Stimulated activated CD4-positive, alpha-beta T cell treated with anti-CD3 and anti-CD28 coated beads, Interleukin-15, amount 100 ng/mL, for 48 hours (primary cell): ENCODE measurements at places on chromosomes 11 and 22.

- no peak for DNase-seq
Measured at GRCh38 chr11:61334434-61335354, 1.7 kb downstream of the TKFC start.

DNA sequence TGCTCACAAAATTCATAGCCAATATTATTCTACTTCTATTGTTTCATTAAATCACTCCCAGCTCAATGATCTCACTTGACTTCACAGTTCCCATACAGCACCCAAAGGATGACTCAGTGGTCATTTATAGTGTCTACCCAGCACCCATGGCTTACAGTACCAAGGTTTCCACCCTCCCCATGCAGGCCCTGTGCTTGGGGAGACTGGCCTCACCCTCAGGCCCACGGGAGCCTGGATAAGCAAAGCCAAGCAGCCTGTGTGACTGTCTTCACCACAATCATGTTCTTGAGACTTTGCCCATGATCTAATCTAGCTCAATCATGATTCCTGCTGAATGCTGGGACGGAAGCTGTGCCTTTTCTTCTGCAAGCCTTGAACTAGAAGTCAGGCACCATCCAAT, 97.6 kb downstream of the SLC36A4 start:
- no peak for DNase-seq

DNA sequence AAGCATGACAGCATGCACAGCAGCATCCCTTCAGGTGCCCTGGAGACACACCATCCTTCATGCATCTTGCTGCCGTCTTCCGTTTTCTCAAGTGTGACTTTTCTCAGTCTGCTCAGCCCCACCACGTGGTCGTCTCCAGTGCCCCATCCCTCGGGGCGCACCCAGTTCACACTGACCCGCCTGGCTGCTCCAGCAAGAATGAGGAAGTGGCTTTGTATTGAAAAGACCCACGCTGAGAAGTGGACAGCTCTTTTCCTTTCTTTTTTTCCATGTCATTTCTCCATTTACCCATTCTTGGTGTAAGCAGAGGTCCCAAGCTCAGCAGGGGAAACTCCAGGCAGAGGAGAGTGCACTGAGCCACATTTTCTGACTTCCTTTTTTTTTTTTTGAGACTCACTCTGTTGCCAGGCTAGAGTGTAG, 14.5 kb downstream of the SERPINH1 start:
- DNase-seq: no peak

- no peak for DNase-seq
Measured at GRCh38 chr11:8333376-8333775, 69.7 kb upstream of the LMO1 start.

GRCh38 chr11:134401825-134402809, 9.9 kb downstream of the B3GAT1 start:
- no peak for DNase-seq

DNA sequence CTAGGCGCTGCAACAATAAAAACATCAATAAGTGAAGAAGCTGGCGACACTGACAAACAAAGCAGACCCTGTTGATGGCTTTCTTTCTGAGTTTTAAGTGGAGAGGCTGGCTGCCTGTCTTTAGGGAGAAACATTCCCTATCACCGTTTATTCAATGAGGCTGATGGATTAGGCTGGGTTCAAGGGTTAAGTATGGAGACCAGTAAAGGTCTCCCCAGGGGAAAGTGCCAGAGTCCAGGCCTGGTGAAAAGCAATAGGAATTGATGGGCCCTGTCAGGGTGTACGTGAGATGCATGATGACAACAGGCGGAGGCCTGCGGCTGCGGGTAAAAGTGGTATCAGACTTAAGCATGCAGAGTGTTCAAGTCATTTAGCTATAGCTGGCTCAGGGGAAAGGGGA, 102.6 kb downstream of the ALX4 start:
- DNase-seq: no peak

GRCh38 chr11:47899801-47900200, 51.7 kb upstream of the NUP160 start:
- no peak for DNase-seq

GRCh38 chr11:110279881-110280280, 16.5 kb downstream of the RDX start:
- no peak for DNase-seq

- DNase-seq: no peak
Measured at GRCh38 chr11:58513747-58514367, 6.0 kb upstream of the OR5B21 start.

- no peak for DNase-seq
Measured at GRCh38 chr11:120516461-120517389, 5.2 kb downstream of the GRIK4 start.

DNA sequence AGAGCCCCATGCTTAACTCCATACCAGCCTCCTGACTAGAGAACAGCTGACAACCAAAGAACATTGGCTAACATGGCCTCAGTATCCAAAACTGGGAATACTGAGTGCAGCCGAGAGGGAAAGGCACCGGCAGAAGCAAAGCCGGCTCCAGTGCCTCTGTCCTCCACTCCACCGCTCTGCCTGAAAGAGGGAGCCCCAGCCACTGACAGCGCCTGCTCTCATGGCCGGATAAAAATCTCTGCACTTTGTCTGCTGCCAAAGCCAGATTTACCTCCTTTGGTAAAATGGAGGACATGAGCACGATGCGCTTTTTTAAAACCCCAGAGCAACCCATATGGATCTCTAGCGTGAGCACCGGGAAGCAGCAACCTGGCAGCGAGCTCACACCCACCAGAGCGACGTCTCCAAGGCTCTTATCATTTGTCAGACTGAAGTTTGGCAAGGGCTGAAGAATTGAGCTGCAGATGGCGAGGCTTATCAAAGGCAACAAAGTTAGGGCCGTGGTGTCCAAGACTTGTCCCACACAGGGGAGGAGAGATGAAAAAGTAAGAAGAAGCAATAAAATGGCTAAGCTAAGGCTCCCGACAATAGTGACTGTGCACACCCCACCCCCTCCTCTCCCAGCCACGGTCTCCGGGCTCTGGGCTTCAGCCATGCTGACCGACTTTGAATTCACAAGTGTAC, 71.4 kb downstream of the EFCAB6 start:
- DNase-seq: no peak

DNA sequence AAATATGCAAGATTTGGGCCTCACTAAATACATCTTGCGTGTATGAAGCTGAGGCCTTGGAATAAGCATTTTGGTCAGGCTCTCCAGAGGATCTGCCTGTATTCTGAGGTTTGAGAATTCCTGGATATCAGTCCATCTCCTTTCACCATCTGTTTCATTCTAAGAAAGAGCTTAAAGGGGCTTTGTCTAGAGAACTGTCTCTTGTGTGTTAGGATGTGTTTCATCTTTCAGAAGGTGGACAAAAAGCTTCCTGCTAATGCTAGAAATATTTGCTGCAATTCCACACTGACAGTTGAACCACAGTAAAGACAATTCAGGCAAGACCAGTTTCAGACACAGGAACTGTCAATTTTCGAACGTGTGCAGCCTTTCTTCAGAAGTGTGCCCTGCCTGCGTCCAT, 185.4 kb downstream of the DBX1 start:
- no peak for DNase-seq

DNA sequence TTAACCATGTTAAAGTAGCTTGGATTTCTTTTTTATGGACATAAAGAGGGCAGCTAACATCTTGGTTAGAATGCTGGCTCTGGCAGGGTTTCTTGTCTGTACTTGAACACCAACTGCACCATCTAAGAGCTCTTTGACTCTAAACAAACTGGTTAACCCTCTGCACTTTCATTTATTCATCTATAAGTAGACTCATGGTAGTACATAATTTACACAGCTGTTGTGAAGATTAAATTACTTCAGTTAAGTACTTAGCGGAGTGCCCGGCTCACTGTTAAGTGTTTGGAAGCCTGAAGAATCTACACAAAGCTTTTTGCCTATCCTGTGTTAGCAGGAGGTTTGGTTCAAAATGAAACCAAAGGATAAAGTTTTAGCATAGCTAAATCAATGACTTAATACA, 846.2 kb upstream of the API5 start:
- no peak for DNase-seq

- DNase-seq: peak; percentile 14
Measured at GRCh38 chr11:12893787-12894672, 115.1 kb upstream of the RASSF10 start.

DNA sequence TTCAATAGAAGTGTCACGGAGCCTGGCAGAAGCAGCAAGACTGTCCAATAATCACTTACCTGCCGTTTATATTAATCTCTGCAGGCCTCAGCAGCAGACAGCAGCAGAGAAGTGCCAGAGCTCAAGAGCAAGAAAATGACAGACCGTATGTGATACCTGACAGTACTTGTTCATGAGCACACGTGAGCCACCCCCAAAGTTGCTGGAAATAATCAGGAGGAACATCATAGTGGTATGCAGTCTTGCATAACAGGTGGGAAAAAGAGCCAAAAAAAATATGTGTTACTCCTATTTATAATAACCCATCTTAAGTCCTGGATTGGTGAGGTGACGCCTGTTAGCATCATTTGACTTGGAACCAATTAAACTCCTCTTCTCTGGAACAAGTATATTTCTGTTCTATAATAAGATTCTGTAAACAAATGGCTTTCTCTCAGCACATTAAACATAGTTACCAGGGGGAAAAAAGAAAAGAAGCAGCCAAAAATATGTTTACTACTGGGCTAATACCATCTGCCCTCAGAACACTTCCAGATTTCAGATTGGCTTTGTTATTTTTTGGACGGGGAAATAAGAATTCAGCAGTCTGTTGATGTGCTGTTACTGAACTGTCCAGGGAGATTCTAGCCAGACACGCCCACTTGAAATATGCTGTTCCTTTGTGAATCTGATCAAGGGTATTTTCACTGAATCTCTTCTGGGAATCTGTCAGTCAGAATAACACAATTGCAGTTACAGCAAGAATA, 7.9 kb upstream of the SLN start:
- no peak for DNase-seq

DNA sequence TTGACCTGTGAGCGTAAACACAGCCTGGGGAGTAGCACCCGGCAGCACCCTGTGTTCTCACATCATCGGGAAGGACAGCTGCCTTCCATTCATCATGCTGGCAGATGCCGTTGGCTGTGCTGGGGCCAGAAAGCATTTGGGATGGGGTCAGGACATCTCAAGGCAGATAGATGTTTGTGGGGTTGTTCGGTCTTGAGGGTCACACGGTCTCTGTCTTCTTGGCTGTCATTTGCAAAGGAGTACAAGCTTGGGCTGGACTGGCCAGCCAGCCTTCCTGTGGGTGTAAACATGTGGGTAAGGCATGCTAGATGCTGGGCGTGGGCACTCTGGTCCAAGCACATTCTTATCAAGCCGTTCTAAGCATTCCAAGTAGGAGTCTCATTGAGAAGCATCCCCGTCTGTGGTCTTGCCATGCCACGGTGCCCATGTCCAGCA, 81.4 kb downstream of the TBC1D22A start:
- no peak for DNase-seq

- DNase-seq: no peak
Measured at GRCh38 chr22:23306926-23307325, 126.6 kb downstream of the BCR start.

DNA sequence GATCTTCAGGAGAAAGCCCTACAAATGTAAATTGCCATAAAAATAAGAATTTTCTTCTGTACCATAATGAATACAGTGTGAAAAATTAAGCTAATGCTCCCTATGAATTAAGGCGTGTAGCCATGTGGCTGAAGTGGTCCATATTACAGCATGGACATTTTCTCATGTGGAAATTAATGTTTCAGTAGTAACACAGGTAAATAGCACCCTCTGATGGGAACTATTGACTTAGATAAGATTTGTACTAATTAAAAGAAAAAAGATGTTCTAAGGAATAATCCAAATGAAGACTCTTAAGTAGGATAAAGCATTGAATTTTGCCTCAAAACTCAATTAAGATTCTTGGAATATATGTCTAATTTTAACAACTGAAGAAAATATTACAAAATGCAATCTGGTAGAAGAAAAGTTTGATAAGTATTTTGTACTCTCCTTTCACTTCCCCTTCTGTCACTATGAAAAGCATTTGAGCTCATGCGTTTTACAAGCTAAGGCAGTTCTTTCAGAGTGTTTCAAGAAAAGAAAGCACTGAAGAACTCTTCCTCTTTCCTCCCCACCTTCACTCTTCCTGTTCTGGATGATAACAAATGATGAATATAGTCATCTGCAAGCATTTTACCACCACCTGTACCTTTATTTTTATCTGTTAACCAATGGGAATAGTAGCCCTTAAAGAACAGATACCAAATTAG, 9.9 kb upstream of the OR8D2 start:
- no peak for DNase-seq

GRCh38 chr22:25955323-25955722, 213.3 kb downstream of the MYO18B start:
- DNase-seq: no peak

DNA sequence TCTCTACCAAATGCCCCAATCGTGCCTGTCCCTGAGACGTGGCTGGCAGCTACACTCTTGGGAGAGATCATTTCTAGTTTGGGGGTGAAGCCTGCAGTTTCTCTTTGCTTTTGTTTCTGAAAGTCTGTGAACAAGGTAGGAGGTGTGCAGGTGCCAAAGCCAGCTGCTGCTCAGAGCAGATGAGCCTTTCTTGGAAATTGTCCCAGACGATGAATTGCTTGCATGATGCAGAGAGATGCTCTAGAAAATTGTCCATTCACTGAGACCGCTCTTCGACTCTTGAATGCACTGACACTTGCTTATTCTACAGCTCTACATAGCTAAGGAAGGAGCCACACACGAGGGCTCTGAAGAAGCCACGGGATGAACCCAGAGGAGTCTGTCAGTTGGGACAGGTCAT, 225.6 kb upstream of the E2F8 start:
- DNase-seq: no peak

DNA sequence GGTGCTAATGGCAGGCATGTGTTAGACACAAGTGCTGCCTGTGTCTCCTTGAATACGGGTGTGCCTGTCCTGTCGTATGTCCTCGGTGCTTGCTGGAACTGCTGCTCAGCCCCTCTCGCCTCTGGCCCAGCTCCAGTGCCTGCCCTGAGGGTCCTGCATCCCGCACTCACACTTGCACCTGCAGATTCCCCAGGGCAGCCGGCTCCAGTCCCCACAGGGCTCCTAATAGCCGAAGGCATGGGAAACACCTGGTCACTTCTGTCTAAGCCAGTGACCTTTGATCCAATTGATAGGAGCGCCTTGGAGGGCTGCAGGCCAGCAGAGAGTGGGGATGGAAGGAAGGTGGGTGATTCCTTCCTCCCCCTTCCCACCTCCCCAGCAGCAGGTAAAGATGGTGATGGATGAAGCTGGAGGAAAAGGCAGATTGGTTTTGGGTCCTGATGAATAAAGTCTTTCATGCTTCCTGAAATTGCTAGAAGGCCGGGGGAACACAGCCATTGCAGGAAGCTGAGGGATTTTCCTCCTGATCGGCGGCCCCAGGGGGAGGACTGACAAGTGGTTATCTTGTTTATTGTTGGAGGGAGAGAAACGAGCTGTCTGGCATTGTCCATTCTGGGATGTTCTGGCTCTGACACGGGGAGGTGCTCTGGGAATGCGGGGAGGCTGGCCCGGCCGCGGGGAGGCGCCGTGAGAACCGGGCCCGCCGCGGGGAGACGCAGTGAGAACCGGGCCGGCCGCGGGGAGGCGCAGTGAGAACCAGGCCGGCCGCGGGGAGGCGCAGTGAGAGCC, 110.9 kb upstream of the B3GAT1 start:
- no peak for DNase-seq

DNA sequence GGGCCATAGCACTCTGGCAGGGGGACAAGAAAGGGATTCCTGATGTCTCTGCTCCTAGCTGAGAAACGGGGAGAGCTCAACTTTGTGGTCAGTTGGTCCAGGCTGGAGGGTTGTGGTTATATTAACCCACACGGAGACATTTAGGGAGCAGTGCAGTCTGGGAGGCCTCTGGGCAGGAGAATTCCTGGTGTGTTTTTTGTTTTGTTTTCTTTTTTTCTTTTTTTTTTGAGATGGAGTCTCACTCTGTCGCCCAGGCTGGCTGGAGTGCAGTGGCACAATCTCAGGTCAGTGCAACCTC, 88.0 kb upstream of the SHISAL1 start:
- DNase-seq: no peak

GRCh38 chr11:68106165-68106940, 14.8 kb downstream of the CHKA start:
- no peak for DNase-seq
